ENCODE measurements at places on chromosomes 5 and 9. TPM values are rescaled to one million over a fixed set of nuclear protein-coding genes. Genes with fewer than 3 reads are reported as not detected.

The STKLD1 gene
- 0.49 TPM for total RNA-seq

The PCDHGA11 gene
- 14.5 TPM for total RNA-seq

The SGCD gene
- total RNA-seq = 0.38 TPM

The LCN6 gene
- not detected for total RNA-seq

The PCDHGA2 gene
- 1.9 TPM for total RNA-seq

The SLCO6A1 gene
- total RNA-seq = not detected

The PDE6A gene
- total RNA-seq = 0.06 TPM

The TAF11L10 gene
- not detected for total RNA-seq

The FGF10 gene
- not detected for total RNA-seq

The ANXA6 gene
- 187 TPM for total RNA-seq

The SPARC gene
- 760 TPM for total RNA-seq

The TAF11L5 gene
- total RNA-seq = not detected
